ENCODE measurements at places on chromosomes 4 and X.

- no peak overlapping the region for H3K4me3 ChIP-seq
- no peak overlapping the region for H3K27ac ChIP-seq
- H3K27me3 ChIP-seq: no peaks in the 10 kb centered on the region
Observed at GRCh38 chr4:93749292-93749761, 79.2 kb upstream of the ATOH1 start.

GRCh38 chr4:67161311-67161710, 384.0 kb downstream of the CENPC start:
- H3K36me3 ChIP-seq: no peaks in the 10 kb centered on the region
- no peak overlapping the region for H3K4me3 ChIP-seq
- no peak for DNase-seq
- H3K4me1 ChIP-seq: no peaks in the 10 kb centered on the region

- no peak overlapping the region for H3K4me3 ChIP-seq
- H3K36me3 ChIP-seq: no peaks in the 10 kb centered on the region
- no peak overlapping the region for H3K27ac ChIP-seq
Observed at GRCh38 chr4:101253121-101253520, 94.2 kb downstream of the PPP3CA start.

GRCh38 chr4:175277816-175278215, 359.7 kb downstream of the ADAM29 start:
- DNase-seq: no peak
- H3K4me1 ChIP-seq: no peaks in the 10 kb centered on the region
- H3K4me3 ChIP-seq: no peak overlapping the region
- H3K27ac ChIP-seq: no peak overlapping the region

DNA sequence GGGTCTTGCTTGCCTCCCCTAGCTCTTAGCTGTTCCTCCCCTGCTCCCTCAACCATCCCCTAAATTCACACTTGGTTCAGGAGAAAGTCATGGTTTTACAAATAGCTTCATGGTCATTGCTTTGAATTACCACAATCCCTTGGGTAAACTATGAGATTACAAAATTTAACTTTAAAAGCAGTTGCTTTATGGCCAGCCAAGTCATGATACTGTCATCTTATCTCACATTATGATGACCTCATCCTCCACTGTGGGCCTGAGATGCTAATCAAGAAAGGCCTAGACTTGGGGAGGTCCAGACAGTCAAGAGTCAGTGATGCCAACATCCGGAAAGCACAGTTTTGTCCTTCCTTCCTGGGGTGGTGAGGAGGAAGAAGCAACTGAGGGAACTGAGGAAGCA, 10.5 kb upstream of the FGF16 start:
- DNase-seq: no peak
- peaks cover 1% of the 10 kb centered on the region for H3K4me1 ChIP-seq
- no peaks in the 10 kb centered on the region for H3K27me3 ChIP-seq

- DNase-seq: no peak
- H3K27me3 ChIP-seq: no peaks in the 10 kb centered on the region
- H3K27ac ChIP-seq: no peak overlapping the region
- no peaks in the 10 kb centered on the region for H3K4me1 ChIP-seq
Observed at GRCh38 chr4:127238956-127239475, 393.7 kb upstream of the INTU start.

GRCh38 chr4:114273238-114273637, 293.8 kb upstream of the ARSJ start:
- no peak for DNase-seq
- no peak overlapping the region for H3K27ac ChIP-seq
- no peak overlapping the region for H3K4me3 ChIP-seq
- no peaks in the 10 kb centered on the region for H3K27me3 ChIP-seq
- H3K36me3 ChIP-seq: no peaks in the 10 kb centered on the region

DNA sequence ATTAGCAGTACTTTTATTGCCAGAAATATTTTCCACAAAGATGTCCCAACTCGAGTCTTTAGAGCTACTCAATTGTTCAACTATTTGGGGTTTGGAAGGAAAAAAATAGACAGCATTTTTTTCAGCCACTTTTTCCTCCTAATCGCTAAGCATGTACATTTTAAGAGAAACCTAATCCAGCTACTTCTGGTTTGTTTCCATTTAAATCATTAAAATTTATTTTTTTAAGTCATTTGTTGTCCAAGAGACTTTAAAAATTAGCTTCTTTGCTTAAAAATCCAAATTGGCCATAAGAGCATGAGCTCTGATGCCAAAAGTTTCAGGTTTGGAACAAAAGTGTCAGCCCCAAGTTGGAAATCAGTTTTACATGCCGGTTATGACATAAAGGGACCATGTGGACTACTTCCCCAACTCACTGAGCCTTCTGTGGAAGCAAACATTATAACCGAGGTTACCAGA, 186.3 kb upstream of the INTU start:
- no peak overlapping the region for H3K4me3 ChIP-seq
- H3K27me3 ChIP-seq: no peaks in the 10 kb centered on the region
- DNase-seq: no peak
- no peaks in the 10 kb centered on the region for H3K4me1 ChIP-seq
- no peak overlapping the region for H3K27ac ChIP-seq
- H3K36me3 ChIP-seq: no peaks in the 10 kb centered on the region

GRCh38 chr4:75919920-75920319, 17.7 kb upstream of the PPEF2 start:
- H3K27ac ChIP-seq: no peak overlapping the region
- H3K27me3 ChIP-seq: no peaks in the 10 kb centered on the region
- peaks cover 37% of the 10 kb centered on the region for H3K36me3 ChIP-seq
- no peak overlapping the region for H3K4me3 ChIP-seq
- DNase-seq: no peak

- no peaks in the 10 kb centered on the region for H3K27me3 ChIP-seq
- H3K36me3 ChIP-seq: no peaks in the 10 kb centered on the region
Observed at GRCh38 chrX:26286836-26287235, 70.9 kb downstream of the MAGEB5 start.

- H3K4me1 ChIP-seq: no peaks in the 10 kb centered on the region
- H3K27me3 ChIP-seq: no peaks in the 10 kb centered on the region
- H3K27ac ChIP-seq: no peak overlapping the region
- no peak overlapping the region for H3K4me3 ChIP-seq
Observed at GRCh38 chr4:38268108-38268820, 308.1 kb downstream of the PTTG2 start.

DNA sequence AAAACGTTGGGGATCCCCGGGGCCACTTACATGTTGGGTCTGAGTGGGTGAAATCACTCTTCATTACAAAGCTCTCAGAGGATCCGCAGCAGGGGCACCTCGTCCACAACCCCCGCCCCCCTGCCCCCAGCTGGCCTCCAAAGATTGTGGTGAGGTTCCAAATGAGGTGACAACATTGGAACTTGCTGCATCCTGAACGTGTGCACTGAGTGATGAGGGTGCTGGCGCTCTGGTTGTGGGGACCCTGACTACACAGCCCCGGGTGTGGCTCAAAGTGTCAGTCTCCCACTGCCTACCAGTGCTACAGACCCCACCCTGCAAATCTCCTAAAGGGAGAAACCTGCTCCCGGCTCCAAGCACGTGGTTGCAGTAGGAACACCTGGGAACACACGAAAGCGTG, 111.9 kb downstream of the PHKA2 start:
- no peak overlapping the region for H3K4me3 ChIP-seq
- no peak overlapping the region for H3K27ac ChIP-seq
- no peaks in the 10 kb centered on the region for H3K36me3 ChIP-seq
- H3K27me3 ChIP-seq: peaks cover 52% of the 10 kb centered on the region

DNA sequence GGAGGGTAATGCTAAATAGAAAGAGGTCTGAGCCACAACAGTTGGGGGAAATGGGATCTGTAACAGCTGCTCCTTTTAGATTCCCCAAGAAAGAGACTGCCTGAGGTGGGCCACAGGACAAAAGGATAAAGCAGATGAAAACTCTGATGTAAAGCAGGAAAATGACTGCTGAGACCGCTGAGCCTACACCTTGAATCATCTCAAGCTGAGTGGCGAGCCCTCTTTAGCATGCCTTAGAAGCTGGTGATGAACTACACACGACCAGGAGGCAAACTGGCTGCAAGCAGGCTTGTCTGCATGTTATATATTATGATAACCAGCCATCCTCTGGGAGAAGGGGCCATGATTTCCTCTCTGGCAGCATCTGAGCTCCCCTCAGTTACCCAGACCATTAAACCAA, 88.4 kb downstream of the TTC29 start:
- DNase-seq: no peak
- no peaks in the 10 kb centered on the region for H3K36me3 ChIP-seq
- no peak overlapping the region for H3K27ac ChIP-seq
- H3K4me3 ChIP-seq: no peak overlapping the region

- no peak overlapping the region for H3K27ac ChIP-seq
- no peak overlapping the region for H3K4me3 ChIP-seq
- H3K4me1 ChIP-seq: no peaks in the 10 kb centered on the region
- no peak for DNase-seq
Observed at GRCh38 chr4:71277353-71277752, 61.5 kb upstream of the SLC4A4 start.

GRCh38 chrX:17608888-17609287, 128.4 kb upstream of the SCML1 start:
- no peak for DNase-seq

- H3K27ac ChIP-seq: no peak overlapping the region
- no peaks in the 10 kb centered on the region for H3K4me1 ChIP-seq
- peak overlapping the region; percentile 62 for H3K4me3 ChIP-seq
- no peaks in the 10 kb centered on the region for H3K27me3 ChIP-seq
- DNase-seq: no peak
Observed at GRCh38 chrX:150983521-150984168, 510 bp downstream of the HMGB3 start.

GRCh38 chrX:136262812-136263315, 11.7 kb upstream of the MAP7D3 start:
- H3K4me3 ChIP-seq: no peak overlapping the region
- H3K36me3 ChIP-seq: no peaks in the 10 kb centered on the region
- H3K4me1 ChIP-seq: peaks cover 1% of the 10 kb centered on the region

GRCh38 chrX:97529536-97530200, 646.0 kb downstream of the RPA4 start:
- DNase-seq: no peak
- H3K36me3 ChIP-seq: no peaks in the 10 kb centered on the region
- H3K27ac ChIP-seq: no peak overlapping the region

DNA sequence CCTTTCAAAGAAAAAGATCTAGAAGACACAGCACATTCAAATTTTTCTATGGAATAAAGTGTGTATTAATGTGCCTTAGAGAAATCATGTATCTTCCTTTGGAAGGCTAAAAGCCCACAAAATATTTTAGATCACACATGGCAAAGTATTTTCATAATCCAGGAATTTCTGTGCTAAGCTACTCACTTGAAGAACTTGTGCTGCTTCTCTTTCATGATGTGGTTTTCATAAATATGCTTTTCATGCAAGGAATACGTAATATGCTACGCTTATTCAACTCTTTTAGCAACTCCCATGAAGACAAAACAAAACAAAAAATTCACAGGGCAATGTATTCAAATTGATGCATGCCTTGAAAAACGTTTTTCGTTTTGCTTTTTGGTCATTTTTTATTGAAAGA, 125.6 kb downstream of the ARHGAP24 start:
- H3K27me3 ChIP-seq: no peaks in the 10 kb centered on the region
- H3K36me3 ChIP-seq: no peaks in the 10 kb centered on the region
- no peak overlapping the region for H3K27ac ChIP-seq
- DNase-seq: no peak
- no peaks in the 10 kb centered on the region for H3K4me1 ChIP-seq

DNA sequence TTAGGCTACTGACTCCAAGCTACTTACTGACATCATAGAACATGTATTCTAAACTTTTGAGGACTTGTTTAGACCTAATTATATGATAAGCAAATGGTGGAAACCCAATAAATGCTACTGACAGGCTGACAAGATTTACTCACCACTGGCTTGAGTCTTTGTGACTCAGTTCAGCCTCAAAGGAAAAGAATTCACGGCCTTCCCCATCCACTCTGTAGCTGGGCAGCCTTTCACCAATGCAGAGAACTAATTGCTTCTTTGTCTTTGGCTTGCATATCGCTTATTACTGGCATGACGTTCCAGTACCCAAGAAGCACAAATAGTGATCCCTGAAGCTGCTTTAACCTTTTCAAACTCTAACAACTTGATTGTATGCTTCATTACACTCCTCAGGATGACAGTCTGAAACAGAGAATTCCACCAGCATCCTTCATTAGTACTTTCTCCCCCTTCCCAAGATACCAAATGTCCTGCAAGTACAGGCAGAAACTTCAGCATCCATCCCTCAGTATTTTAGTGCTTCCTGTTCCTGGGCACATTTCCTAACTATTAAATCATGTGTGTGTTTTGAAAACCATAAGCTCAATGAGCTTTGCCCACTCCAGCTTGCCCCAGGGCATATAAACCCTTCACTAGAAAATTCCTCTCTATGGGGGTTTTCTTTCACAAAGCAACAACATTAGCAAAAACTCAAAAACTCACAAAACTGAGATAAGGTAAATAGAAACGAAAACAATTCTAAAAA, 298.1 kb upstream of the SLC7A11 start:
- no peak overlapping the region for H3K4me3 ChIP-seq
- no peak overlapping the region for H3K27ac ChIP-seq
- H3K36me3 ChIP-seq: no peaks in the 10 kb centered on the region

- no peak for DNase-seq
- no peak overlapping the region for H3K4me3 ChIP-seq
- H3K27me3 ChIP-seq: no peaks in the 10 kb centered on the region
Observed at GRCh38 chrX:10356979-10357378, 200.2 kb downstream of the CLCN4 start.

GRCh38 chr4:20831746-20832145, 131.5 kb downstream of the PACRGL start:
- H3K4me3 ChIP-seq: no peak overlapping the region
- no peaks in the 10 kb centered on the region for H3K27me3 ChIP-seq
- no peak for DNase-seq
- H3K27ac ChIP-seq: no peak overlapping the region
- H3K36me3 ChIP-seq: no peaks in the 10 kb centered on the region

DNA sequence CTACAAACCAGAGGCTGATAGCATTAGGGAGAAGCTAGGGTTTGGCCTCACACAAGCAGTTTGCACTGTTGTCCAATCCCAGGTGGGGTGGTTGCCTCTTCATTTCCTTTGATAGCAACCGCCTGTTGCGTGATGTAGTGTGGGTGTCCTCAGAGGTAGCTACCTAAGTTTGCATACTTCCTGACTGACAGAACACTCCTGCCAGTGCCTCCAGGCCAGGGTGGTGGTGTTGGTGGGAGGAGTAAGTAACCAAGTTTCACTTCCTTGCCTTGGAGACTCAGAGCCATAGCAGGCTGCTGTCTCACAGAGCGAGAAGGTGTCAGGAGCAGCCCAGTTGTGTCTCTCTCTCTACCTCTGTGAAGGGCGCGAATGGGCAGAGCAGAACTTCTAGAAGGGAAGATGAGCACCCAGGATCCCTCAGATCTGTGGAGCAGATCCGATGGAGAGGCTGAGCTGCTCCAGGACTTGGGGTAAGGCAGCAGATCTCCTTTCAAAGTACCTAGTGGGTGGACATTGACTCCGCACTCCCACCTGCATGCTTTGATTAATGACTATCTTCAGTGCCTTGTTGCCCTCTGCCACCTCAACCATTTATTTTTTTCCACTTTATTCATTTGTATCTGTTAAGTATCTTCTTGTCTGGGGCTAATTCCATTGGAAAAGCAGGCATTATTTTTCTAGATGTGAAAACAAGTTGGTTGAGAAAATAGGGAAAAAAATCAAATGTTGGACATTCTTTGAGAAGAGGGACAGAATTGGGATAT, at the start of gene DAPP1:
Gene DAPP1 (plus strand): TSS at position 283 of the 764 bp plus-strand sequence. CDS start 87 bp downstream, at position 370.
- no peak within 1 kb of the TSS for H3K27ac ChIP-seq
- no peaks in the 10 kb centered on the region for H3K4me1 ChIP-seq
- no peak for DNase-seq
